CD4-positive, alpha-beta memory T cell (primary cell): ENCODE measurements at places on chromosomes 3 and 15.
A peak's percentile ranks its signal among the peaks of the same experiment; 100 is the strongest.

DNA sequence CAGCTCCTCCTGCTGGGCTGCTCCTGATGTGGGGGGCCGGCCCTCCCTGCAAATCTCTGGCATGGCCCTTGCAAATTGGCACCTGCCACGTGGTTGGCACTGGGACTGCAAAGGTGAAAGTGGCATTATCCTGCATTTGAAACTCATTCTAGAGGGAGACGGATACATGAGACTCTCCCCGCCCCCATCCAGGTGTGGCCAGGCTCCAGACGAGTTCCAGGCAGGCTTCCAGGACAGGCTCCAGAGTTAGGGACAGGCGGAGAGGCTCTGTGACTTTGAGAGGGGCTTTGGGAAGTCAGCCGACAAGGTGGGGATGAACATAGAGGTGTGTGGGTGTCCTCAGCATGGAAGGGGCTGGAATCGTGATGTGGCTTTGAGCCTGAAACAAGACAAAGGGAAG is 178.5 kb downstream of the APBA2 start:
- DNase-seq: no peak

GRCh38 chr15:45130291-45131000 is 652 bp downstream of the DUOX1 start:
- DNase-seq: no peak

DNA sequence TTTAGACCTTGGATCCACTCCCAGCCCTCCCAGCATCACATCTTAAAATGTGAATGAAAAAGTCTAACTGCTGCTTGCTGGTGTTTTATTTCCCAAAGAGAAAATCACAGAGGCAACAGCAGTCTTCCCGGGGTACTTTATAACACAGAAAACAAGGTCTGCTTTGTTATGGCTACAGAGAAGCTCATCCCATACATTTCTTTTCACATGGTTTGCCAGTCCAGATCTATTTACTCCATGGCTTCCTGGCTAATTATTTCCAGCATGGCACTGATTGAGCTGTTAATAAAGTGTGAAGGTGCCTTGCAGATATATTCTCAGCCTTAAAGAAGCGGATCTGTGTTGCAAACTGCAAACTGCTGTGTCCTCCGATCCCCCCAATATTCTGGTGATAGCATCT is 466.1 kb upstream of the CFAP20DC start:
- no peak for DNase-seq

DNA sequence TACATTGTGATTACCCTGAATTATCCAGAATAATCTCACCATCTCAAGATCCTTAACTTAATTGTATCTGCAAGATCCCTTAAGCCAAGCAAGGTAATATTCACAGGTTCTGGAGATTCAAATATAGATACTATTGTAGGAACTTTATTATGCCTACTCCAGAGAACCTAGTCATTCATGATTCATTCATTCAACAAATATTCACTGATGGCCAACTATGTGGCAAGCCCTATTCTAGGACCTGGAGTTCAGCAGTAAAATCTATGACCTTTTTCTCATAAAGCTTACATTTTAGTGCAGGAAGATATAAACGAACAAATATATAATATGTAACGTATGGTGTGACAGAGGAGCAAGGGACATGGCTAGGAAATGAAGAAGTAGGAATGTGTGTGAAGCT is 49.6 kb downstream of the ISL2 start:
- no peak for DNase-seq

DNA sequence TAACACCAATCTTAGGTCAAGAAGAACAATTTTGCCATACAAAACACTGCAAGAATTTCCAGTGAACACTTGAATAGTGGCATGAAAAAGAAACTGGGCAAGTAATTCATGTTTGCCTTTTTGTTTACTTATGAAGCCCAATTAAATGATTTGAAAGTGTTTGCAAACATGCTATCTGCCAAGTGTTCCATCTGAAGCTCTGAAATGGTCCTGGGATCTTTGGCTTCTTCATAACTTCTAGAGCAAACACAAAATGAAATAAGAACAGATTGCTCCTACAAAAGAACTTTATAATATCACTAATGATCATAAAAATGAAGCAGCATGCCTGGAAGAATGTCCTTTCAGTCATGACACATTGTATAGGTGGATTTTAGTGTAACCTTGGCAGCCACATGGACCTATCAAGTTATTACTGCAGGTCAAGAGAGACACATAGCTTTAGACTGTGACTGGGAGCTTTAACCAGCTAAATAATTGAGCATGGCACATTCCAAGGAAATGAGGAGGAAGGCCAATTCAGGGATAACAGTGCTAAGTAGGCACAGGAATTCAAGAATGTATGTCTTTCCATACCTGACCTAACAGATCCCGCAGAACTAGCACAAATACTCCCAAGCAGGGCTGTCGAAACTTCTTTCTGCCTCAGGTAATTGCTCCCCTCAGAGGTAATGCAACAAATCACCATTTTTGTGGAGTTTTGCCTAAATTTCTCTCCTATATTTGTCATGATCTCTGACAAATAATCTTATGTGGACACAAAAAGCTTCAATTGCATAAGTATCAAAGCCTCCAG is 144.6 kb downstream of the DUT start:
- no peak for DNase-seq

- DNase-seq: peak; percentile 85
These were observed 90.4 kb downstream of the FOXP1 start for GRCh38 chr3:71492974-71493771.

DNA sequence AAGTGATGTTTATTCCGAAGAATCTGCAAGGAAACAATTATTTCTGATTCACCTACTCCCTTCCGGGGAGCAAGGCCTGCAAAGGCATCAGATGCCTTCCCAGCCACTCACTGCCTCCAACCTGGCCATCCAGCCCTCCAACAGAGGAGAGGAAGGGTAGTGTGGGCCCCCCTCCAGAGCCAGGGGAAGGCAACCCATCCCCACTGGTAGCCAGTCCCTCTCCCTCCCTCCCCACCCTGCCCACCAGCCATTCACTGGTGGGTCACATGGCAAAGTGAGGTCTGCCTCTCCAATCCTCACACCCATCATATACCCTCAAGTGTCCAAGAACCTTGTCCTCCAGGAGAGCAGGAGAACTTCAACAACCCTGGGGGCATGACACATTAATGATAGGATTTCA is 2.4 kb upstream of the VIPR1 start:
- no peak for DNase-seq

- DNase-seq: peak; percentile 18
These were observed 1.4 kb downstream of the SETD5 start for GRCh38 chr3:9398700-9399336.

GRCh38 chr3:127019449-127019848 is 36.5 kb downstream of the PLXNA1 start:
- no peak for DNase-seq

DNA sequence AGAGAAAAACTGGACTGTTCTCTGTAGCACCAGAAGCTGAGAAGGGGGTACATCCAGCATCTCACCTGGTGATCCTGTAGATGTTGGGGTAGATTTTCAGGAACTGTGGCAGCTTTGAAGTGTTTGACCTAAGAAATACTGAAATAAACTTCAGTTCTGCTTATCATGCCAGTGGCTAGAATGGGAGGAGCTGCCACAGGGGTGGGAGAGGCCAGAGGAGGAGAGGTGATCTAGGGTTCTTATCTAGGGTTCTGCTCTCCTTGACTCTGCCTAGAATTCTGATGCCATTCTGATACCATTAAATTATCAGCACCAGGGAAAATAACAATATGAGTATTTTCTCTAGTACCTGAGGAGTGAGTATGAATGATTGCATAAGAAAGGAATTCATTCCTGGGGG is 10.2 kb upstream of the CPOX start:
- no peak for DNase-seq

- DNase-seq: no peak
These were observed 13.3 kb downstream of the XRN1 start for GRCh38 chr3:142434503-142434902.

GRCh38 chr3:60238550-60238949 is 1012.7 kb downstream of the FHIT start:
- DNase-seq: no peak

DNA sequence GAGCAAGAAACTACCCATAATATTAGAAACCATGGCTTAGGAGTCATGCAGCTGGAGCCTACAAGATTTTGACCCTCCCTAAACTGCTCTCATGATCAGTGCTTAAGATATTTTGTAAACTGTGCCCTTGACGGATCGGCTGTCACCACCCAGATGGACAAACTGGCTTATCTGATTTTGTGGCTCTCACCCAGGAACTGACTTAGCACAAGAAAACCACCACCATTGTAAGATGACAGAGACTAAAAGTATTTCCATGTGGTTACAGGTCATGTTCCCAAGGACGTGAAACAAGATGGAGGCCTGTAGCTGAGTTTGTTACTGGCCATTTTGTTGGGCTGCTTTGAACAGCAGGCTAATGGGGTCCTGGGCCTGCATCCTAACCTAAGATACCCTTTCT is 940.9 kb downstream of the OTOL1 start:
- DNase-seq: no peak
